Endodermal cell (in vitro differentiated cells): ENCODE measurements at places on chromosomes 7 and 10.
A peak's percentile ranks its signal among the peaks of the same experiment; 100 is the strongest.

DNA sequence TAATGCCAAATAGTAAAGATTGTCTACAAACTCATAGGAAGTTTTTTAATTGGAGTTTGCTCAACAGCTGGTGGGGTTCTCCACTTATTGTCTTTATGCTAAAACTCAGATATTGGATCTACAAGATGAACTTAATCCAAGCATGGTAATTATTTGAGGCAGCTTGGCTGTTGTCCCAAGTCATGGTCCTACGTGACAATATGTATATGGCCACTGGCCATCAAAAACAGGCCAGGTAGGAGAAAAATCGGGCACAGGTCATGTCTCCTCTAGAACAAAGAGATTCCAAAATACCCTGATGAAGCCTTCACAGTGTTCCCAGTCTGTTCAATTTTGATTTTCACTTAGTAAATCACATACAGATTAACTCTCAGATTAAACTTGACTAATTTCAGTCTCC lies 606.4 kb downstream of the TNS3 start:
- no peak for DNase-seq

GRCh38 chr10:128932071-128932820 lies 534.8 kb upstream of the MGMT start:
- DNase-seq = no peak

- DNase-seq = no peak
These were observed 224.3 kb downstream of the THSD7A start for GRCh38 chr7:11607686-11608085.

DNA sequence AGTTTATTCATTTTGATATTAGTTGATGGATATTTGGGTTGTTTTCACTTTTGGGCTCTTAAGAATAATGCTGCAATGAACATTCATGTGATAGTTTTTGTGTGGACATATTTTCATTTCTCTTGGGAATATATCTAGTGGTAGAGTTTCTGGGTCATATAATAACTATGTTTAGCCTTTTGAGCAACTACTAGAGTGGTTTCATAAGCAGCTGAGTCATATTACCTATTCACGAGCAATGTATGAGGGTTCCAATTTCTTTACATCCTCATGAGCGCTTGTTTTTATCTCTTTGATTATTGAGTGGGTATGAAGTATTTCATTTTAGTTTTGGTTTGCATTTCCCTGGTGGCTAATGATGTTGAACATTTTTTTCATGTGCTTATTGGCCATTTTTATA lies 182.6 kb downstream of the PON1 start:
- no peak for DNase-seq

DNA sequence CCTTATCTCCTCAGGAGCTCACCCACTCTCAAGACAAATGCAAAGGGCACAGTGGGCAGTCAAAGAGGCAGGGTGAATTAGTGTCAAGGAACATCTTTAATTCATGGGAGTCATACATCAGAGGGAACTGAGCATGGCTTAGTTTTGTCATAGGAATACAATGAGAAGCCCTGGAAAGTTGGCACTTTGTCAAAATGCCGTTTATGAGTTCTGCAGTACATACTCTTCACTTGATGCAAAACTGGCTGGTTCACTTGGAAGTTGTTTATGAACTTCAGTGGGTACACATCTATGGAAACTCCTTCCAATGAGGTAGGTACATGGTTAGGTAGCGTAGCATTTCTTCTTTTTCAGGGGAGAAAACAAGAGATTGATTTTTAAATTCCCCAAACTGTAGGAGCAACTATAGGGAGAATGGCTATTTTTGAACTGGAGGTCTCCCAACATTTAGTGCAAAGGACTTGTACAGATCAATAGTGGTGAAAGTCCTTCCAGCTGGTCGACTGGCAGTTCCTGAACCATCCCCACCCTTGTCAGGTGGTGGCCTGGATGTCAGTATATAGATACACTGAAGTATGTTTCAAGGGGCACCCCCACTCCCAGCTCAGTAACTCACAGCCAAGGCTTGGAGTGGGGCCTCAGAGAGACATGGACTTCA lies 580.5 kb downstream of the REEP3 start:
- DNase-seq = no peak

DNA sequence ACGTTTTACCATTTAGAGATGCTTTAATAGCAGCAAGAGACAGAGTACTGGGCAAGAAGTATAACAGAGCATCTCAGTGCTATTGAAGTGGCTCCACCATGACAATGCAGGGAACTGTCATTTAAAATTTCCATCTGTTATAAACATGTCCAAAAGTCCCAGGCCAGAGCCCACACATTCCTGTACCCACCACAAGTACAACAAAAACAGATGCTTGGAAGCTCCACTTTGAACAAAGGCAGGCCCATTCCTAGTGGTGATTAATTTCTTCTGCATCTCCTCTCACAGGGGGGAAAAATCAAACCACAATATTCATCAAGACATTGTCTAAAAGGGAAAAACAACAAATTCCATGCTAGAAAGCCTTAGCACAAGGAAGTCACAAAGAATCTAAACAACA lies 627.9 kb downstream of the PARD3 start:
- no peak for DNase-seq

GRCh38 chr7:30979027-30979426 lies 15.3 kb downstream of the GHRHR start:
- peak; percentile 29 for DNase-seq
